ENCODE measurements at places on chromosomes 5 and 9.

- no peak for DNase-seq
These were observed 88.9 kb downstream of the S1PR3 start for GRCh38 chr9:89080193-89080592.

DNA sequence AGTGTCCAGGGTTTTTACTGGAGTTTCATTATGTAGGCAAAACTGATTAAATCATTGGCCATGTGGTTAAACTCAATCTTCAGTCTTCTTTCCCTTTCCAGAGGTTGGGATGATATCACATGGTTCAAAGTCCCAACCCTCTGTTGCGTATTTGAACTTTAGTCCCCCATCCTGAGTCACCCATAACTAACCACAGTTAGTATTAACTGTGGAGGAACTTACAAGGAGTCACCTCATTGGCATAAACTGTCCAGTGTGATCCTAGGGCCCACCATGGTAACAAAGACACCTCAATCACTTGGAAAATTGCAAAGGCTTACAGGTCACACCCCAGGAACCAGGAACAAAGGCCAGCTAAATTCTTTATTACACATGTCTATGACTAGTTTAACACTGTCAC, 188.5 kb downstream of the COX7C start:
- DNase-seq: no peak

GRCh38 chr9:36128349-36128748, 8.2 kb upstream of the GLIPR2 start:
- DNase-seq: no peak

DNA sequence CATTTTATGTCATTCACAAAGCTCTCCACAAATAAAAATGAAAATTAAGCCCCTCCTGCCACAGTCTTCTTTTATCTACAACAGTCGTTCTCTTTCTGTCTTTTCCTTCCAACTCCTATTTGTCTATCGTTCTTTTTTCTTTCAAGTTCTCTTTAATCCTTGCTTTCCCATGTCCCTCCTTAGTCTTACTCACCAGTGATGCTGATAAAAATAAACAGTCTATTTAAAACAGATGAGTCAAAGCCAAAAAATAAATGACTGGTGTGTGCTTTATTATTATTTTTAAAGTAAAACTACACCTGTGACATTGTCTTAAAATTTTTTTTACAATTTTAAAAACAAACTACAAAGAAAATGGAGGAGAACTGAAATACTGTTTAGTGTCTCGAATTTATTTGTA, 137.1 kb upstream of the TMEM161B start:
- no peak for DNase-seq

GRCh38 chr5:143386725-143387124, 16.8 kb downstream of the NR3C1 start:
- no peak for DNase-seq

GRCh38 chr5:95686651-95687050, 3.9 kb upstream of the SPATA9 start:
- no peak for DNase-seq

- DNase-seq: no peak
These were observed 217.4 kb upstream of the FBXL7 start for GRCh38 chr5:15282611-15283010.

GRCh38 chr5:107248066-107248695, 422.6 kb downstream of the EFNA5 start:
- DNase-seq: no peak

DNA sequence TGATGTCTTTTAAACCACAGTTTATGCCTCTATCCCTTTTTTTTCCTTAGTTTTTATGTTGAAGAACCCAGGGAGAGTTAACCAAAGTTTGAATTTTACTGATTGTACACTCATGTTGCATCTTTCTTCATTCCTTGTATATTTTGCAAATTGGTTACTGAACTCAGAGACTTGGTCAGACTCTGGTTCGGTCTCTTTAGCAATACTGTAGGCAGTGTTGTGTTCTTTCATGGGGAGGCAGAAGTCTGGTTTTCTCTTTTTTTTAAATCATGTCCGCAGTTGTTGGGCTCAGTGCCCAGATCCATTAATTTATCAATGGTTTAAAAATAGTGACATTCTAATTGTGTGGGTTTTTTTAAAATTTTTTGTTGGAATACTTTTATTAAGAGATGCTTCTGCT, 23.4 kb downstream of the UBE2R2 start:
- no peak for DNase-seq

GRCh38 chr5:22709743-22710142, 143.4 kb downstream of the CDH12 start:
- no peak for DNase-seq

DNA sequence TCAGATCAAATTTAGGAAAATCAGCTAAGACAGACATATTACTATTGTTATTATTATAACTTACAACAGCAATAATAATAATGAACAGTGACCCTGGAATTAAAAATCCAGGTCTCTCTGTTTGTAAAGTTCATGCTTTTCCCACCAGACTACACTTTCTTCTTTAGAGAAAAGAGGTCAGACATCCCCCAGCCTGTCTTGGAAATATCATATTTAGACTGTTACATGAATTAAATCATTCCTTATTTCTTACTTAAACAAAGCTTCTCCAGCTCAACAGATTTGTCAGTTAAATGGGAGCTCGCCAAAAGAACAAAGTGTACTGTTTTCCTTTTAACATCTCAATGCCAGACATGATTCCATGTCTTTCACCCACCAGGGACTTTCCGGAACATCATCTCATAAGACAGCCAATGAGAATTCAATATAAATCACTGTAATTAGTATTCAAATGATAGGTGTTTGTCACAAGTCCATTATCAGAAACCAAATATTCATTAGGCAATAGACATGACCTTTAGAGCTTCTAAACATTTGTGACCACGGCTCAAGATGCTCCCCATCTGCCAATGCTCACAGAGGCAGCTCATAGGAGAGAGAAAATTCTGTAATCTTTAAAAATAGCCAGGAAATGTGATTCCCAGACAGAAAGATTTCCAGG, 351.9 kb downstream of the ENC1 start:
- no peak for DNase-seq

- no peak for DNase-seq
These were observed 8.8 kb downstream of the C9orf50 start for GRCh38 chr9:129612123-129612522.

DNA sequence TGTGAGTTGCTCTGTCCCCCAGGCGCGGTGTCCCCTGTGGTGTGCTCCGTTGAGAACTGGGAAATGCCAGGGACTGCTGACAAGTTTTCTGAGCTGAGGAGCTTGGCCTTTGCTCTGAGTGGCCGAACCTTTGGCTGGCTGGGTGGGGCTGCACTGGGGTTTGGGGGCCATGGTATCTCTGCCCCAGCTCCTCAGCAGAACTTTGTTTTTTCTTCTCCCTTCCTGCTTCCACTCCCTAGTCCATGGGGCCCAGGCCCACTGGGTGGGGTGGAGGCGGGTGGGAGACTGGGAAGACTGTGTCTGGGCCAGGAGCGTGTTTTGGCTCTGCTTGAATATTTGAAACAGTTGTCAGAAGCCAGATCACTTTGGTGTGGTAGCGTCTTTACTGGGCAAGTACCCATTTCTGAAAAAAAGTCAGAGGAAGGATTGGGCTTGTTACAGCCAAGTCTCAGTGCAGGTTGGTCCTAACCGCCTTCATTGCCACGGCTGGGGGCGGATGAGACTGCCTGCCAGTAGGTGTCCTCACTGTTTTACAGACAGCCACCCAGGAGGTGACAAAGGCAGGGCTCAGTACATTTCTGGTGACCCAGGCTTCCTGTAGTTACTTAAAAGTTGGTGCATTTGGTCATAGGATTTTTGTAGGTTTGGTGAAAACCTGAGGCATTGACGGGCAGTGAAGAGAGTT, 92.7 kb downstream of the DAB2IP start:
- no peak for DNase-seq

DNA sequence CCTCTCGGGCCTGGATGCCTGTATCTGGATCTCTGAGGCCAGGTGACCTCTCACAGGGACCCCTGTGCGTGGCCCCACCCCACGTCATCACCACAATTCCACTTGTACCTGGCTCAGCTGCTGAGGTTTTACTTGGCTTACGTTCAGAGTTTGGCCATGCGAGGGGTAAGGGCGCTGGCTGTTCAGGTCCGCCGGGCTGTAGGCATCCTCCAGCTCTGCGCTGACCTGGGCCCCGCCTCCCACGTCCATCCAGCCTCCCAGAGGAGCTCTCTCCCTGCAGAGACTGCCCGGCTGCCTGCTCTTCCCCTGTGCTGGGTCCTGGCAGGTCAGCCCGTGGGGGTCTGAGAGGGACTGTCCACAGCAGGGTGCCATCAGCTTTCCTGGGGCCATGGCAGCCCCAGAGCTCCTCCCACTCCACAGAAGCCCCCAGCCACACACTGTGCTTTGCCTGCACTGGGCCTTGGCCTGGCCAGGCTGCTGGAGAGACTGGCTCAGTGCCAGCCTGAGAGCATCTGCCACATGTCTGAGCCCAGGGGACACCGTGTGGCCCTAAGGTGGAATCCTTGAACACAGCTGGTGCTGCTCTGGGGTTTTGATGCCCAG, 43.6 kb downstream of the SLC6A3 start:
- DNase-seq: no peak

DNA sequence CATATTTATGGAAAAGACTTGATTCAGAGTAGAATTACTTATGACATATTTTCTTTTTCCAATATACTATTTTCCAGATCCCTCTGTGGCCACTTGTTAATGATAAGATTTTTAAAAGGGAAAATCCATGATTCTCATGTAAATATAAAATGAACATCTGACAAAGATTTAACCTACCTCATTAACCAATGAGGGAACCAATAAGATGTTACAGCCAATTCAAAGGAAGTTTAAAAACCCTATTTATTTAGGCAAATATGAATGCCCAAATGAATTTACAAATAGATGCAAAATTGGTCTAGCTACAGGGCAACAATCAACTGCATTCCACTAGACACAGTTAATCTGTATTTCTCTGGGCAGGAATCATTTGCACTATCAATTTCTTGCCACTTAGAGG, 226.8 kb downstream of the ADAMTSL1 start:
- DNase-seq: no peak

DNA sequence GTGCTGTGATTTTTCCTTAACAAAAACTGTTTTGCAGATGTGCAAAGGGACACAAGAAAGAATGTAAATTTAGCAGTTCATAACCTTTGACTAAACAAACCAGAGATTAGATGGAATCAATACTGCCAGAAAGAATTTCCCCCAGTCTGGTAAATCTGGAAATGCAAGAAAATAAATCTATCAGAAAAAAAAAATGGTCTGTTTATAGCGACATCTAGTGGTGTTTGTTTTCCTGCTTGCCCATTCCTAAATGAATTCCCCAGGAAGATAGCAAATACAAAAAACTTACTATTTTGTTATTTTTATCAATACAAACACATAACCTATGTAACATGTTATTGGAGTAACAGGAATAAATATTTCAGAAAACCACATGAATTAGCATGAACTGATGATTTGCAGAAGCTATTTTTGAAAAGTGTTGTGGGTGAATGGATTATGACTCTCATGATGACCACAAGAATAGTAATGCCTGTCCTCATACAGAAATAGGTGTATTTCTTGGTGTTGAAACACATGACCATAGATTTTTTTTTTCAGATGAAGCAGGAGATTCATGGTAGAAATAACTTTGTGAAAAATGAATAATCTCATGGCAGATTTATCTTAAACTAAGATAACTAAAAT, 1703.8 kb downstream of the MAT2B start:
- DNase-seq: no peak

- DNase-seq: no peak
These were observed 32.3 kb upstream of the EQTN start for GRCh38 chr9:27329291-27329690.

GRCh38 chr5:89246864-89247263, 363.9 kb upstream of the MEF2C start:
- no peak for DNase-seq

DNA sequence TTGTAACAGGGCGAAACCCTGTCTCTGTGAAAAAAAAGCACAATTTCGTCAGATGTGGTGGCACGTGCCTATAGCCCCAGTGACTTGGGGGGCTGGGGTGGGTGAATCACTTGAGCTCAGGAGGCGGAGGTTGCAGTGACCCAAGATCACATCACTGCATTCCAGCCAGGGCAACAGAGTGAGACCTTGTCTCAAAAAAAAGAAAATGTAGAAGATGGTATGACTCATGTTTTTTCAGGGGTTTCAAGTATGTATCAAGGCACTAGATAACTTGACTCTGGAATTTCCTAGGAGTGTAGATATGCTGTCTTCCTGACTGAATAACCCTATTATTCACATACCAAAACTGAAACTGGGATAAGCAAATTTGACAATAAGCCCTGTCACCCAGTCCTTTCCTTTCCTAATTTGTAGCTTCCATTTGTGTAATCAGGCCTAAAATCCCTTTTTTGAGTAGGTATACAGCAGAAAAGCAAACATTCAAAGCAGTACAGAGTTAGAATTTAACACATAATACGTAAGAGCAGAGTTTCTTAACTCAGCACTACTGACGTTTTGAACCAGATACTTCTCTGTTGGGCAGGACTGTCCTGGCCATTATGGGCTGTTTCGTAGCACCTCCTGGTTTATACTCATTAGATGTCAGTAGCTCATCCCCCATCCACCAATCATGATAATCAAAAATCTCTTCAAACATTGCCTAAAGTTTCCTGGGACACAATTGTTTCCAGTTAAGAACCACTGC, 17.3 kb upstream of the ANKRD18B start:
- no peak for DNase-seq

DNA sequence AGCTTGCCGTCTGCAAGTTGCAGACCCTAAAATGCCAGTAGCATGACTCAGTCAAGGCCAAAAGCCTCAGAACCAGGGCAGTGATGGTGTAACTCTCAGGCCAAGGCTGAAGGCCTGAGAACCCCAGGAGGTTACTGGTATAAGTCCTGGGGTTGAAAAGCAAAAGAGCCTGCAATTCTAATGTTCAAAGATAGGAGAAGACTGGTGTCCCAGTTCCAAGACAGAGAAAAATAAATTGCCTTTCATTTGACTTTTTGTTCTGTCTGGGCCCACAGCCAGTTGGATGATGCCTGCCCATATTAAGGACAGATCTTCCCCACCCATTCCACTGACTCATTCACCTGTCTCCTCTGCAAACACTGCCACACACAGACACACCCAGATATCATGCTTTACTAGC, 673.2 kb downstream of the CDH18 start:
- DNase-seq: no peak

- no peak for DNase-seq
These were observed 417.5 kb downstream of the EFNA5 start for GRCh38 chr5:107253246-107253645.

- DNase-seq: no peak
These were observed 628.0 kb upstream of the CDH18 start for GRCh38 chr5:20615888-20616563.

DNA sequence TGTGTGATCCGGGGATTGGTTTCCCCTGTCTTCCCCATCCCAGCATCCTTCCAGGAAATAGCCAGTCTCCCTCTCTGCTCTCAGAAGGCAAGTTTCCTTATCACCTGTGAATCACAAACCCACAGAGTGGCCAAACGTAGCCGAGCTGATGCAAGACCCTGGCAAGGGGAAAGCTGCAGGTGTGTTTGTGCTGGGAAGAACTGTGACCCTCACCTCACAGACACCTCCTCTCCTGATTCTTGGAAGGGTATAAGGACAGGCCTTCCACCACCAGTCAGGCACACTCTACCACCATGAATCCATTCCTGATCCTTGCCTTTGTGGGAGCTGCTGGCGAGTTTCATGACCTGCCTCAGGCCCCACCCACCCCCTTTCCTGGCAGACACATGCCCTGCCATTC, at the start of gene PRSS3:
Gene PRSS3, plus strand, starts transcription at position 281 of the 400 bp plus-strand sequence. Its CDS starts 13 bp downstream, at position 294.
- DNase-seq: no peak

- DNase-seq: no peak
These were observed 11.2 kb downstream of the ITGA1 start for GRCh38 chr5:52798938-52799337.

- DNase-seq: no peak
These were observed 2.9 kb downstream of the BOD1 start for GRCh38 chr5:173613433-173614159.

GRCh38 chr5:172501708-172502320, 47.5 kb upstream of the SH3PXD2B start:
- no peak for DNase-seq
